Activated T-helper 1 cell treated with anti-CD3 and anti-CD28 coated beads, Interleukin-2, amount 50 U/mL, for 16 hours (primary cell): ENCODE measurements at places on chromosomes 12 and 14.

DNA sequence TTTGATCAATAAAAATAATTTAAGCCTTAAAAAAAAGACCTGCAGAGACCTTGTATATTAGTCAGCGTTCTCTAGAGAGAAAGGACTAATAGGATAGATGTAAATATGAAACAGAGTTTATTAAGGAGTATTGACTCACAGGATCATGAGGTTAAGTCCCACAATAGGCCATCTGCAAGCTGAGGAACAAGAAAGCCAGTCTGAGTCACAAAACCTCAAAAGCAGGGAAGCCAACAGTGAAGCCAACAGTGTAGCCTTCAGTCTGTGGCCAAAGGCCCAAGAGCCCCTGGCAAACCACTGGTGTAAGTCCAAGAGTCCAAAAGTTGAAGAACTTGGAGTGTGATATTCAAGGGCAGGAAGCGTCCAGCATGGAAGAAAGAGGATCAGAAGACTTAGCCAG is 66.3 kb downstream of the TBX5 start:
- DNase-seq: no peak

DNA sequence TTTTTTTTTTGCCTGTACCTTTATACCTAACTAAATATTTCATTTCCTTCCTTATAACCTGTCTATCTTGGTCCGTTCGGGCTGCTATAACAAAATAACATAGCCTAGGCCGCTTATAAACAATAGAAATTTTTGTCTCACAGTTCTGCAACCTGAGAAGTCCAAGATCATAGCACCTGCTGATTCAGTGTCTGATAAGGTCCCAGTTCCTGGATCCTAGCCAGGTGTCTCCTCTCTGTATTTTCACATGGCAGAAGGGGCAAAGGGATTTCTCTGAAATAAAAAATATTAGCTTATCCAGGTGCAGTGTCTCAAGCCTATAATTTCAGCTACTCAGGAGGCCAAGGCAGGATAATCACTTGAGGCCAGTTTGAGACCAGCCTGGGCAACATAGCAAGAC is 1046.6 kb upstream of the USP15 start:
- DNase-seq: no peak

- DNase-seq: no peak
Measured at GRCh38 chr12:104748790-104749189, 209.3 kb downstream of the SLC41A2 start.

DNA sequence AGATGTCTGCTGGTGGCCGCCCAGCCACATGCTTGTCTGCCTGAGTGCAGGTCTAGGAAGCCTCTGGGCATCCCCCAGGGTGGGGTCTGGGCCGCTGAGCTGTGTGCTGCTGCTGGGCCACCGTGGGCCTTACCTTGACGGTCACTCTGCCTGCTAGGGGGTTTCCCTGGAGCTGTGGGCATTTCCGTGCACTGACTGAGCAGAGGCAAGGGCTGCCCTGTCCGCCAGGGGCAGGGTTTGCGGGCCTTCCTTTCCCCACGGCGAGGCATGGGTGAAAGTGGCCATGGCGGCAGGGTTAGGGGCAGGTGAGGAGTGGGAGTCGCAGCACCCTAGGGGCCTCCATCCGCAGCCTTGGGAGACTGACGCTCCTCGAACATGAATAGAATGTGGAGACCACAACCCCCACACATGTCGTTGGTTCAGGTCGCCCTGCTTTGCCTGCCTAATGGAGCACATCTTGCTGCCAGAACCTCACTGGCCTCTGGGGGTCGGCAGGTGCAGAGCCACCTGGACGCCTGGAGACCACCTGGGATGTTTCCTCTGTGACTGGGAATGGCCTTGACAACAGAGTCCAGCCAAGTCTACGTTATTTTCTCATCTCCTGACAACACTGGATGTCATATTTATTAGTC is 2.5 kb downstream of the ZBTB42 start:
- no peak for DNase-seq

GRCh38 chr12:112164011-112164660 is 38.8 kb downstream of the TRAFD1 start:
- DNase-seq: no peak

GRCh38 chr12:75236206-75236605 is 26.6 kb upstream of the KCNC2 start:
- DNase-seq: no peak
